ENCODE measurements at places on chromosomes 5 and 9.

GRCh38 chr5:99105216-99105615 is 176.4 kb upstream of the CHD1 start:
- DNase-seq: no peak

GRCh38 chr9:134725605-134725940 is 84.0 kb downstream of the COL5A1 start:
- no peak for DNase-seq

DNA sequence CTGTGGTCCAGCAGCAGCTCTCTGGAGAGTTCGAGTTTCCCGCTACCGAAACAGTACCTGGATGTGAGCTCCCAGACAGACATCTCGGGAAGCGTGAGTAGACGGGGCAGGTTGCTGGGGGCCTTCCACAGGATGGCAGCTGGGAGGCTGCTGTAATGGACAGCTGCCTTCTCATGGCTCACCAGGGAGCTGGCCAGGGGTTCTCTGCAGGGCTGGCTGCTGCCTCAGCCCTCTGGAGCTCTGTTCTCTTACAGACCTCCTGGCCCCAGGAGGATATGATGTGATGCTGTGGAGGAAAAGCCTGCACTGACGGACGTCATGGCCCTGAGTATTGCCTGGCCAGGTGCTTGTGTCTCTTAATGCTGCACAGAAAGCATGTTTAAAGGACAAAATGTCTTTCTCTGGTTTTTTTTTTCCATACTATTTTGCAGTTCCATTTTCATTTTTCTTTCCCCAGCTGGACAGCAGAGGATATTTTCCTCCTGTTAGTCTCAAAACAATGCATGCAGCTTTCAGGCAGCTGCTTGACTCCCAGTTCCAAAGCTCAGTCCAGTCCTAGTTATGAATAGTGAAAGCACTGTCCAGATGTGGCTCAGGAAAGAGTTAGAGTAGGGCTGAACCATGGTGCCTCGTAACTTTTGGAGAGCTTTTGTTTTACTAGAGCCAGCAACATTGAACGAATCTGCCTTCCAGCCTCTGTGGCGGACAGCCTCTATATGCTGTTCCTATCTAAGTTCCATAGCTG is 77.5 kb upstream of the RARS1 start:
- no peak for DNase-seq

- DNase-seq: no peak
These were observed 20.9 kb downstream of the RFK start for GRCh38 chr9:76373173-76373783.

GRCh38 chr5:83927140-83927733 is 206.6 kb upstream of the HAPLN1 start:
- no peak for DNase-seq

- no peak for DNase-seq
These were observed 998.1 kb downstream of the TLE1 start for GRCh38 chr9:80691229-80691628.

DNA sequence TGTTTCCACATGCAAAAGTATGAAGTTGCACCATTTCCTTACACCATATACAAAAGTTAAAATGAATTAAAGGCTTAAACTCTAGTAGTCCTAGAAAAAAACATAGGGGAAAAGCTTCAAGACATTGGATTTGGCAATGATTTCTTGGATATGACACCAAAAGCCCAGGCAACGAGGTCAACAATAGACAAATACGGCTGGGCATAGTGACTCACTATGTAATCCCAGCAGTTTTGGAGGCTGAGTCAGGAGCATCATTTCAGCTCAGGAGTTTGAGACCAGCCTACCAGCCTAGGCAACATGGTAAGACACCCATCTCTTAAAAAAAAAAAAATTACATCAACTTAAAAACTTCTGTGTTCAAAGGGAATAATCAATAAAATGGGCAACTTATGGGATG is 30.9 kb upstream of the SREK1 start:
- DNase-seq: no peak

- no peak for DNase-seq
These were observed 4.6 kb upstream of the SAR1B start for GRCh38 chr5:134637116-134637721.

All from stimulated activated CD8-positive, alpha-beta memory T cell treated with anti-CD3 and anti-CD28 coated beads, Interleukin-7, amount 100 ng/mL, for 1 hour (primary cell).